ENCODE measurements at places on chromosomes 5 and 9.

- no peak for DNase-seq
These were observed 8.2 kb downstream of the NDUFA8 start for GRCh38 chr9:122151267-122151828.

- DNase-seq = no peak
These were observed 356.9 kb upstream of the WWC1 start for GRCh38 chr5:167934551-167934971.

DNA sequence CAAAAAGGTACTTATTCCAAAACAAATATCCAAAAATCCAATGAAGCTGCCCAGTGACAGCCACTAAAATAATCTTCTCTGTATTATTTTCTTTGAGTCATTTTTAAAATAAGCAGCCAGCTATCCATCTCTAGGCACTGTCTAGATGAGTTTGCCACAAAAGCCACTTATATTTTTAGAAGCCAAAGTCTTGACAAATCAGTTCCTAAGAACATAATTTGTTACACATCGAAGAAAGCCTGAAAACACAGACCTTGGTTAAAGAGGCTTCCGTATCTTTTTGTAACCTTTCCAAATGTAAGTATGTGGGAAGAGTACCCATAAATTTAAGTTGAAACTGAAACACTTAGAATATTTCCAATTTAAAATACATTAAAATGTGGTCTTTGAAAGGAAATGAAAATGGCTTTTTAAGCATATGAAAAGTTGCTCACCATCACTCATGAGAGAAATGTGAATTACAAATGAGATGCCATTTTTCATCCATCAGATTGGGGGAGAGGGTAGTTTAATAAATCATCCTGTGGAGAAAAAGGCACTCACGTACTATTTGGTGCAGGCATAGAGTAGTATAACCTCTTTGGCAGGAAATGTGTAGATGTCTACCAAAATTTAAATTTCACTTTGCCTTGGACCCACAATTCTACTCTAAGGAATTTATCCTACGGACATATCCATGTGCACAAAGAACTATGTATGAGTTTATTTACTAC lies 180.4 kb downstream of the MLLT3 start:
- no peak for DNase-seq

GRCh38 chr9:22029231-22029630 lies 20.1 kb upstream of the CDKN2B start:
- no peak for DNase-seq

DNA sequence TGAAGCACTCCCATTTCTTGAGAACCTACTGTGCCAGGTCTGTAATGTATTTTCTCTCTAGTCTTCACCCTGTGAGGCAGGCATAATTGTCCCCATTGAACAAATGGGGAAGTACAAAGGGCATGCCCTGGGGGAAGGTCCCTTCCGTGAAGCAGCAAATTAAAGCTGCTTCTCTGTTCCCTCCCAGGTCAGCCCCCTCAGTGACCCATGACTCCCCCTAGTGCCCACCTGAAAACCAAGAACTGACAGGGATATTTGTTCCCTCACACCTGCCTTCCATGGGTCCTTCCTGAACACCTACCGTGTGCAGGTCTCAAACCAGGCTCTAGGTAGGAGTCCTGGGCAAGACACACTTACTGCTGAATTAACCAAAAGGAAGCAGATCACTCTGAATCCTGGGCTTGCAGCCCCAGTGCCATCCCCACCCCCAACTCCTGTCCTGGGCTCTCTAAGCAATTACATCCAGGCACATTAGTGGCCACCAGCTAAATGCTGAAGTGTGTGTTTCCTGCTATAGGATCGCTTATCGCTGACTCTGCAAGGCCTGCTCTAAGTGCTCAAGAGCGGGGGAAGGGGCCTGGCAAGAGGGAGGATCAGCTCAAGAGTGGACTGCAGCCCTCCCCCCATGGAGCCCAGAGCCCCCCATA lies 254.8 kb downstream of the CDK5RAP2 start:
- DNase-seq = no peak

DNA sequence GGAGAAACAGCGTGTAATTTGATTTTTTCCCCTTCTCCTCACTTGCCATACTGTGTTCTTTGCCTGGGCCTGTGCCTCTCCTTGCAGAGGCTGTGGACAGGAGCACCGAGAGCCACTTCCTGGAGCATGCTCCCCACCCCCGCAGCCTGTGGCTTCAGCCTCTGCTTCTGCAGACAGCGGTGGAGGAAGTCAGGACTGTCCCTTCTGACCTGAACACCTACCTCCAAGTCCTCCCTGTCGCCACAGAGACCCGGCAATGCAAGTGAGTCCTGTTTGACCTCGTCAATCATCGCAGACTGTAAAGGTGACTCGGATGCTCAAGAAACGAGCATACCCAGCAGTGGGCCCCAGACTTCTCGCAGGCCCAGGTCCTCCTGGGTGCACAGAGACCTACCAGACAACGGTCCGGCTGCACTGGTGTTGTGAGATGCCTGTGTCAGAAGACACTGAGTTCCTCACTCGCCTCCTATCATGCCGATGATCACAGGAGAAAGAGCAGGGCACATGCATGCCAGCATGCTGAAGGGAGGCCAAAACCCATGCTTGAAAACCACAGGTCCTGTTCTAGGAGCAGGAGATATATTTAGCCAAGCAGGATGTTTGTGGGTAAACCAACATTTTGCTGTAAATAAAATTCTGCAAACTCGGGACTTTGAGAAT lies 198.8 kb downstream of the AUH start:
- no peak for DNase-seq

GRCh38 chr5:174799121-174799520 lies 74.7 kb downstream of the MSX2 start:
- DNase-seq = no peak

DNA sequence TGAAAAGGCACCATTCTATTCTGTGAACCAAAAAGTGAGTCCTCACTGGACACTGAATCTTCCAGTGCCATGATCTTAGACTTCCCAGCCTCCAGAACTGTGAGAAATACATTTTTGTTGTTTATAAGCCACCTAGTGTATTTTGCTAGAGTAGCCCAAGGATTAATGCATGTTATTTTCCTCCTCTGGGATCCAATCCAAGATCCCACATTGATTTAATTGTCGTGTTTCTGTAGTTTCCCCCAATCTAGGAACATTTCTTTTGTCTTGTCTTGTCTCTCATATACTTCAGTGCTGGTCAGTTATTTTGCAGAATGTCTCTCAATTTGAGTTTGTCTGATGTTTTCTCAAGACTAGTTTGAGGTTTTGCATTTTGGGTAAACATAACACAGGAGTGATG lies 36.4 kb downstream of the GDNF start:
- no peak for DNase-seq
